Daoy (cell line): ENCODE measurements at places on chromosomes 3 and 15. TPM values are rescaled to one million over a fixed set of nuclear protein-coding genes. Genes with fewer than 3 reads are reported as not detected.
A peak's percentile ranks its signal among the peaks of the same experiment; 100 is the strongest.

CTXN2 gene
- not detected in 2 replicates for total RNA-seq

DNA sequence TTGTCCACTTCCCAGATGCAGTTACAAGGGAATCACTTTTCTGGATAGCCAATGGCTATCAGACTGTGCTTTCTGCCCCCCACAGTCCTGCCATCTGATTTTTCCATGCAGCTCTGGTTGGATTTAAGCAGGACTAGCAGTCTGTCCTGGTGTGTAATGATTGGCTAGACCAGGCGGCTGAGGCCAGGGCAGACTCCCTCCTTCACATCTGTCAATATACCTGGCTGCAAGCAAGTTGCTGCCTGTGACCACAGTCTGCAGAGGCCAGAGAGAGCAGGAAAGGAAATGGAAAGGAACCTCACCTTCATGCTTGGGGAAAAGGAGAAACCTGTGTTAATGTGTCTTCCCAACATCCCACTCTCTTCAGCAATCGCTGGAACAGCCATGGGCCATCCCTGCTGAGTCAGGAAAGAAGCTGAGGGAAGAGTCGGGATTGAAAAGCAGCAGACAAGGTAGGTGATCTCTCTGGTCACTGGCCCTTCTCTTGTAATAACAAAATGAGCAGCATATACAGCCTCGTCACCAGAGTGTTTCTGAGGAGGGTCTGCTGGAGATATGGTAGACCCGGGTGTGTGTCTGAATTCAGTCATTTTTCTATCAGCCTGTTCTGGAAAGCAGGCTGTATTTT lies 126.7 kb upstream of the PHLDB2 start:
- DNase-seq = no peak

CTNNB1 gene
- total RNA-seq = 325 and 373 TPM in 2 replicates

- DNase-seq = no peak
These were observed 51.1 kb downstream of the RARB start for GRCh38 chr3:25478964-25479726.

DNA sequence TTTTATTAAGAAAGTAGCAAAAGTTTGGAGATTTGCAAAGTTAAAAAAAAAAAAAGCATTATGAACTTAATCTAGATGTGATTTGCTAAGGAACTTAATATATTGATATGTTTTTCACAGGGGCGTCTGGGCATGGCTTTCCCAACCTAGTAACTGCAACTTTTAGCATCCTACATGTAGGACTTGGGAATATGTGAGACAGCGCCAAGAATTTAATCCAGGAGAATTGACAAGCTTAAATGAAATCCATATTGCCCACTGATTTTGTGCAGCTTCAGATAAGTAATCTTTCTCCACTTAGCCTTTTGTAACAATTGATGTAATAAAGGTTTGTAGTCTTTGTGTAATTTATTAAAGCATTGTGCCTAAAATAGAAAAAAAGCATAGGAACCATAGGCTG lies 982 bp upstream of the GABPB1 start:
- no peak for DNase-seq

- DNase-seq = peak; percentile 37
These were observed 541 bp downstream of the RPS27L start for GRCh38 chr15:63156755-63157117.

CCR9 gene
- total RNA-seq = not detected in 2 replicates

TXNRD3 gene
- 4.6 and 7.3 TPM in 2 replicates for total RNA-seq

DNA sequence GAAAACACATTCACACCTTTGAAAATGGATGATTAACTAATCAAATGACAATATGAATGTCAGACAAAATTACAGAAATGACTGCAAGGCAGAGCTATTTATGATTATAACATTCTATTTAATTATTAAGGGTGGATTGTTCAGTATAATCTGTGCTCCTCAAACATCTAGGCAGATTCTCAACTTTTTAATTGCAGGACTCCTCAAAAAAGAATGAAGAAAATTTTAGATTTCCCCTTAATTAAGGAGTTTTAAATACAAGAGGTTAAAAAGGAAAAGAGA lies 22.6 kb upstream of the CMC1 start:
- DNase-seq = no peak

- peak; percentile 53 for DNase-seq
These were observed 89.7 kb downstream of the BDH1 start for GRCh38 chr3:197465996-197466549.

GRCh38 chr15:73683777-73684580 lies at the start of gene CD276:
Gene CD276 (plus strand): TSS chr15:73684383. CDS start chr15:73699640, 15,257 bp downstream.
- peak; percentile 71 for DNase-seq

- no peak for DNase-seq
These were observed 220.8 kb downstream of the MTHFS start for GRCh38 chr15:79675982-79676381.

DNA sequence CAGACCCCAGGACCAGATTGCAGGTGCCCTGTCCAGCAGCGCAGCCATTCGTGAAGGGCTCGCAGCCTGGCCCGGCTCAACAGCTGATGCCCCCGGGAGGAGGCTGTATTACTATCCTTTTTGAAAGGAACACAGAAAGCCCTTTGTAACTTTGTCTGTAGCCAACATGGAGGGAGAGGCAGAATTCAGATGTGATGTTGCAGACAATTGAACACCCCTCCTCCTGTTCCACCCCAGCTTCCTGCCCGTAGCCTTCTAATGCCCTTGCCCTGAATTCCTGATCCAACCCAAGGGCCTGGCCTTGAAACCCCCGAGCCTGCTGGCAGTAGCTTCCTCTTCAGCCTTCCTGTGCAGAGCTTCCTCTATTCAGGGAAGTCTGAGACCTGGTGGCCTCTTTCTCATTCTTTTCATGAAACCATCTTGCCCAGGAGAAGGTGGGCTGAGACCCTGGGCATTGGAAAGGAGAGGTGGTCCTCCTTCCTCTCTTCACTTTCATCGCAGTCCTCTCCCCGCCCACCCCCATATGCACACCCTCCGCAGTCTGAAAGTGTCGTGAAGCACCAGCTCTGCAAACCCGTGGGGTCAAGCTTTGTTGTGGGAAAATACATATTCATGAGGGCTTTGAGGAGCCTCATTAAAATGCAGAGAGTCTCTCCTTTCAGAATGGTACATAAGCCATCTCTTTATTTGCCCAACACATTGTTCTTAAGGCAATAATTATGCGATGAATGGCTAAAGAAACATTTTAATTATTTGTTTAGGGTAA lies 109.2 kb downstream of the APBA2 start:
- no peak for DNase-seq

GRCh38 chr3:63607716-63608115 lies 44.8 kb upstream of the SNTN start:
- no peak for DNase-seq
